Panc1 (cell line): ENCODE measurements at places on chromosomes 4 and X.

GRCh38 chr4:186882293-186882692 is 158.6 kb upstream of the FAT1 start:
- DNase-seq, result no peak

- no peak for DNase-seq
Measured at GRCh38 chr4:139876337-139876941, 210.8 kb downstream of the MGST2 start.

- DNase-seq, result no peak
Measured at GRCh38 chrX:17377795-17378194, 2.8 kb downstream of the NHS start.

DNA sequence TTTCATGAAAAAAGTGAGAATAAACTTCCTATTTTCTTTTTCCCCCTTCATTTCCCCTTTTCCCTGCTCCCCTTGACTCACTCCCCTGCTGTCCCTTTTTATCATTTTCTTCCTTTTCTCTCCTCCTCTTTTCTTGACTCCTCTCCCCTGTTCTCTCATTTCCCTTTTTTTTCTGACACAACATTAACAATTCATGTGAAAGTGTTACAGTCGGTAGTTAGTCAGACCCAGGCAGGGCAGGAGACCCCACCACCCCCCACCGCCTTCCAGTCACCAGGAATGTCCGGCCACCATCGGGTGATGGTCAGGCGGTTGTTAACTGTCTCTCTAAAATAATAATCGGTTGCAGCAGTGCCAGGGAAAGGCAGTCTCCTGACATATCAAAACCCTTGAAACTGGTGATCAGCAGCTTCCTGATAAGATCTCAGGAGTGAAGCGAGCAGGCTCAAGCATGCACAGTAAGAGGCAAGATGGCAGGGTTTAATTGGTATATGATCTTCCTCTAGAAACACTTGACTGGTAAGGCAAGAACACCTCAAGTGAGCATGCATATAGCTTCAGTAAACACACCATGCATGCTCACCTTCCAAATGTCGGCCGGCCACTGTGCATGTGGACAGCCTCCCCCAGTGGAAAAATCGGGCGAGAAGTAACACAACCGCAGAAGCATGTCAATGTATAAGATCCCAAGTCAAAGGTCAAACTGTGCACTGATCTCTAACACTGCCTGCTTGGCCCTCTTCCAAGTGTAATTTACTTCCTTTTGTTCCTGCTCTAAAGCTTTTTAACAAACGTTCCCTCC is 191.4 kb downstream of the NDST4 start:
- DNase-seq, result no peak

GRCh38 chr4:8248091-8248490 is 21.5 kb upstream of the HTRA3 start:
- DNase-seq, result no peak

DNA sequence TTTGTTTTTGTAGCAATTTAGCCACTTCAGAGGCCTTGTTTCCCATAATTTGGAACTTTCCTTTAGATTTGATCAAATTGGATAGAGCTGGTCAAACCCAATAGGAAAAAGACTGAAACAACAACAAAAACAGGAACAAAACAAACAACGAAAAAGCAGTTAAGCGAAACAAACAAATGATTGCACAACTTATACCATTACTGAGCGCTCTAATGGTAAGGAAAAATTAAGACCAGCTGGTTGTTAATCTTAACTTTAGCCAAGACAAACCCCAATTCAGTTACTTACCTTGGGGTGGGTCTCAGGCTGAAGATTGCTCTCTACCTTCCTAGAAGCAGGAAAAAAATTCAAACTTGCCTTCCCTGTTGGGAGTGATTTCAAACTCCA is 38.3 kb downstream of the SPCS3 start:
- no peak for DNase-seq
